Retina (tissue), 1 donor: ENCODE measurements at places on chromosomes 6 and 20.
A peak's percentile ranks its signal among the peaks of the same experiment; 100 is the strongest.

DNA sequence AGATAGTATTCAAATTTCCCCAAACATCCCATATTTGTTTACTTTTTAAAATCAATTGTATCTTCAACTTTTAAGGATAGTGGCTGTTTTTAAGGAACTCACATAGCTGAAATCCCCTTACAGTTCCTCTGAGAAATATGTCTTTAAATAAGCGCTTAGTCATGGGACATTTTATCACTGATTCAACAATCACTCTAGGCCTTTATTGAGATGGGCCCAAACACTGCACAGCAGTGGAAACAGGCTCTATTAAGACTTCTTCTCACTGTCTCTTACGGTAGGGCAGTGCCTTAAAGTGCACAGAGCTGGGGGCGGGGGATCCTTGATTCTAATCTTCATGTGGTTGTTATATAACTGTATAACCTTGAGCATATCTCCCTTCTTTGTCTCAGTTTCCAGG, 59.8 kb upstream of the RREB1 start:
- DNase-seq = no peak

DNA sequence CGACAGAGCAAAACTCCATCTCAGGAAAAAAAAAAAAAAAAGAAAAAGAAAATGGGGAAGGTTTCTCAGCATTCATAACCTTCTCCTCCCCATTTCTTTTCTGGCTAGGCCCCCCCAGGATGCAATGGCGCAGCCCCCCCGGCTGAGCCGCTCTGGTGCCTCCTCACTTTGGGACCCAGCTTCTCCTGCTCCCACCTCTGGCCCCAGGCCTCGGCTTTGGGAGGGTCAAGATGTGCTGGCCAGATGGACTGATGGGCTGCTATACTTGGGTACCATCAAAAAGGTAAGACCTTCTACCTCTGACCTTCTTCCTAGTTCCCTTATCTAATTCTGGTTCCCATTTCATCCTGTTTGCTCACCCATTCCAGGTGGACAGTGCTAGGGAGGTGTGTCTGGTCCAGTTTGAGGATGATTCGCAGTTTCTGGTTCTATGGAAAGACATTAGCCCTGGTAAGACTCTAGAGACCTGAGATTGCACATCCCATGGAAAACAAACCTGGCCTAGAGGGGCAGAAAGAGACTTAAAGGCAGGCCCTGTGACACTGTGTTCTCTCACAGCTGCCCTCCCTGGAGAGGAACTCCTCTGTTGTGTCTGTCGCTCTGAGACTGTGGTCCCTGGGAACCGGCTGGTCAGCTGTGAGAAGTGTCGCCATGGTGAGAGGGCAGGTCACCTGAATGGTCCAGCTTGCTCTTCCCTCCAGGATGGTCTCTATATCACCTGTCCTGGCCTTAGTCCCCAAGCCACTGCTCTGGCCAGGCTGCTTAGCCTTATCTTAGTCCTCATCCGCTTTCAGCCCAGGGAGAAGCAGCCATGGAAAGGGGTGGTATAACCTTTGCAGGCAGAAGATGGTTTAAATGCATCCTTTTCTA, 1.6 kb downstream of the PHF1 start:
- no peak for DNase-seq

GRCh38 chr6:140711019-140711613, 1336.7 kb upstream of the CITED2 start:
- no peak for DNase-seq

DNA sequence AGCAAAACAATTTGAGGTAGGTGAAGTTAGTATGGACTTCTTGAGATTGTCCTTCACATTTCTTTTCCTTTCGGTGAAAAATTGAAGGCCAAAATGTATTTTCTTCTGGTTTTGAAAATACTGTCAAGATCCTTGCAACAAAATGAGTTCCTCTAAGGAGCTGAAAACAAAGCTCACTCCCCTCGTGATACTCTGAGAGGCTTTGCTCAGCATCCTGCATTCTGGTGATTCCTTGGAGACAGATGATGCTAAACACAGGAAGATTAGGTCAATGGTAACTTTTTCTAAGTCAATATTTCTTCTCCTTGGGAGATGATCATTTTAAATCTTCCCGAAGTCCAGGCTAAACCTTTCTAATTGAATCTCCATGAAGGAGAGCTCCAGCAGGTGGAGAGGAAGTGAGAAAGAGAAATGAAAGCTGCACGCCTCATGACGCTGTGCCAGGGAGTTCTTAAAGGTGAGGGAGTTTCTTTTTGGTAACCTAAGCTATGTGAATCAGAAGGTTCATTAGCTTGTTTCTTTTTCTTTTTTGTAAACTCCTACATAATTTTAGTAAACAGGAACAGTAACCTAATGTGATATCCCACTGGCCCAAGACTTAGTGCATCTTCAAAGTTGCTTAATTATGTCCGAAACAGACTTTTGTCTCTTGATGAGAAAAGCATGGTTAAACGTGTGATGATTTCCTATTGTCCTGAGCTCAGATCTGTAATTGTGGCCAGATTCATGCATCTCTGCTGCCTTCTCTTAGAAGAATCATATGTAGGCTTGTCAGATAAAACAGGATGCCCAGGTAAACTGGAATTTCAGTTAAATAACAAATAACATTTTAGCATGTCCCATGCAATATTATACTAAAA, 15.0 kb downstream of the ESR1 start:
- DNase-seq = no peak

DNA sequence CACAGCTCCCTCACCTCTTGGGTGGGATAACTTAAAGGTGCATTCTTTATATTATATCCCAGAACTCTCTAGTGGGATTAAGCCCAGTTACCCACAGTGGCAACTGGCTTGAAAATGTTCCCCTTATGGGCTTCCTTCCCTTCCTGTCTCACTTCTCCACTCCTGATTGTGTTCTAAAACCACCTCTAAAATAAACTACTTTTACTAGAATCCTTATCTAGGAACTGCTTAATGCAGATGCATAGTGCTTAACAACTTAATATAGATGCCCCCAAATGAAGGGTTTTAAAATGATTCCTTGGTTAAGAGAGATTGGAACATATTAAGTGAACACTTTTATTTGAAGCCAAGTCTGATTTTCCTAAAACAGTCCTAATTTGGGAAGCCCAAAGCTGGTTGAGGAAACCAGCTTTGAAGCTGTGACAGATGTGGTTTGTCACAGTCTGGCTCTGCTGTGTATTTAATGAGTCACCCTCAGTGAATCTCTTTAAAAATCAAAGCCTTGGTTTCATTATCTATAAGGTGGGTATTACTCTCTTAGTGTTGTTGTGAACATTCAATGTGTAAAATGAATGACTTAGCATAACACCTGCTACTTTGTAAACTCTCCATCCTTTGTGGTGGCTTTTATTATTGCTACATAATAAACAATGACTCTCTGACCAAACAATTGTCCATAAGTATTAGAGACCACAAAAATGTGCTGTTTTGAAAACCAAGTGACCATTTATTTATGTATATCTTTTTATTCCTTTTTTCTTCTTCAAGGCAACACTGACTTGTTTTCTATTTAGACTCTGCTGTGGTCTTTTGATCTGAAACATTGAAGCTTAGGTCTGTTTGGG, 24.4 kb downstream of the PLCB1 start:
- DNase-seq = no peak

GRCh38 chr6:154986787-154987235, 8.3 kb upstream of the TIAM2 start:
- DNase-seq = no peak

- DNase-seq = no peak
Observed at GRCh38 chr6:29760328-29760727, 37.1 kb downstream of the HLA-F start.

- DNase-seq = no peak
Observed at GRCh38 chr6:30510419-30511168, 21.3 kb downstream of the HLA-E start.

GRCh38 chr6:53342217-53342616, 6.5 kb downstream of the ELOVL5 start:
- no peak for DNase-seq

DNA sequence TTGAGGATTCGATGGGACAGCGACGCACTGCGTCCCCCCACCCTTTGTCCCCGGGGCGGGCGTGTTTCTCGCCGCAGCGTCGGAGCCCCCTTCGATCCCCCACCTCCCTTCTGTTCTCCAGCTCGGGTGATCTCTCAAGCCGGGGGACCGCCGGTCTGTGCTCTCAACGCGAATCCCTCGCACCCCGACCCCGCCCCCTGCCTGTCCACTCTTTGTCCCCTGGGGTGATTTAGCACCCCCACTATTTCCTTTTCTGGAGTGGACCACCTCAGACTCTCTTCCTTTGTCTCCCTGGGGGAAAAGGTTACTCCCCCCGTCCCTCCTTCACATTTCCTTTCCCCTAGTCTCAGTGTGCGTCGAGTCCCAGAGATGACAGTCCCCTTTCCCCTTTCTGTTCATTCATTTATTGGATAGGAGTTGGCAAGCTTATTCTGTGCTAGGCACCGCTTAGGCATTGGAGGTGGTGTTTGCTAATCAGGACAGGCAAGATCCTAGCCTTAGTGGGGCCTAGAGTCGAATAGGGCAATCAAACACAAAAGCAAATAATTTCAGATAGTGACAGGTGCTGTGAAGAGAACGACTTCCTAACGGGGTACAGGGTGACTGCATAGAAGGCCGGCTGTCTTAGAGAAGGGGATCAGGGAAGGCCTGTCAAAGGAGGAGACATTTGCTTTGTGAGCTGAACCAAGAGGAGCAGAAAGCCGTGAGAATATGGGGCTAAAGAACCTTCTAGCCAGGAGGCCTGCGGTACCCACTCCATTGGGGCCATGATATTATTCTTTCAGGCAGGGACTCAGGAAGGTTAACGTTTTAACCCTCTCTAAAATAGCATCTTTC, 741 bp downstream of the PTPN1 start:
- DNase-seq = peak; percentile 50

GRCh38 chr20:61868466-61869090, 197.1 kb downstream of the TAF4 start:
- no peak for DNase-seq

GRCh38 chr6:35185971-35186370, 27.8 kb upstream of the SCUBE3 start:
- no peak for DNase-seq

- DNase-seq = no peak
Observed at GRCh38 chr6:158324136-158324535, 11.9 kb downstream of the TULP4 start.

DNA sequence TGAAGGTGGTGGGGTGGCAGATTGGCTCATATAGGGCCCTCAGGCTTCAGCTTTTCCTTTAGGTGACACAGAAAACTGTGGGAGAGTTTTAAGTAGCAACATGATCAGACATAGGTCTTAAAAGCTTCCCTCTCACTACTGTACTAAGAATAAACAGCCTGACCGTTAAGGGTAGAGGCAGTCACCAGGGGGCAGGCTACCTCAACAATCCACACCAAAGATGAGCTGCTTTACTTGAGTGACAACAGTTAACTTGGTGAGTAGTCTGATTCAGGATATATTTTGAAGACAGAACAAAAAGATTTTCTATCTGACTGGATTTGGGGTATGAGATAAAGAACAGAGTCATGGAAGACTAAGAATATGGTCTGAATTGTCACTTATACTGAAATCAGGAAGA, 193.1 kb upstream of the SHLD1 start:
- DNase-seq = peak; percentile 25

DNA sequence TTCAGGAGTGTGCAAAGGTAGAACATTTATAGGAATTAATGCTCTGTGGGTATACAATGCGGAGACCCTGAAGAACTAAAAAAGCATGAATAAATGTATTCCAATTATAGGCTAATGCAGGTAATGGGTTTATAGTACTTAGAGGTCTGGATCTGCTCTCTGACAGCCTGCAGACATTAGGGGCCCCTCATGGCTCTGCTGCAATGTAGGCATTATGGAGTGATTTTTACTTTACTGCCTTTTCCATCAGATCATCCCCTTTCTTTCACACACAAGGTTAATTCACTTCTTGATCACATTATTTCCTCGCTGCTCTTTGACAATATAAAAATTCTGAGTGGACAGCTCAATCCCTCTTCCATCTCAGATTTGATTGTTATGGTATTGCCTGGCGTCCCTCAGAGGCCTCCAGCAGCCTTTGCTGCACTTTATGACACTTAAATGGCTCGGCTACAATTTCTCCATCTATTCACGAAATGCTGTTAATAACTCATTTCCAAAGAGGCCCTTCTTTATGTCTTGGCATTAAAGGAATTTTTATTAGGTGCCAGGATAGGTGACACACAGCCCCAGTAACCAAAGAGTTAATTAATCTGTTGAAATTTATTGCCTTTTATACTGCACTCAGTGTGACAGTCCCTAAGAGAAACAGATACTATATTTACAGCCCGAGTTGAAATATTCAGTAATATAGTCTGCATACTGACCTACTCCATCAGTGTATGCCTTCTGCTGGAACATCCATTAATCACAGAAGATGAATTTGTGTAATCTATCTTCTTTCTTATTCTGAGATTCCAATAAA, 33.4 kb upstream of the SLC35B3 start:
- DNase-seq = no peak

DNA sequence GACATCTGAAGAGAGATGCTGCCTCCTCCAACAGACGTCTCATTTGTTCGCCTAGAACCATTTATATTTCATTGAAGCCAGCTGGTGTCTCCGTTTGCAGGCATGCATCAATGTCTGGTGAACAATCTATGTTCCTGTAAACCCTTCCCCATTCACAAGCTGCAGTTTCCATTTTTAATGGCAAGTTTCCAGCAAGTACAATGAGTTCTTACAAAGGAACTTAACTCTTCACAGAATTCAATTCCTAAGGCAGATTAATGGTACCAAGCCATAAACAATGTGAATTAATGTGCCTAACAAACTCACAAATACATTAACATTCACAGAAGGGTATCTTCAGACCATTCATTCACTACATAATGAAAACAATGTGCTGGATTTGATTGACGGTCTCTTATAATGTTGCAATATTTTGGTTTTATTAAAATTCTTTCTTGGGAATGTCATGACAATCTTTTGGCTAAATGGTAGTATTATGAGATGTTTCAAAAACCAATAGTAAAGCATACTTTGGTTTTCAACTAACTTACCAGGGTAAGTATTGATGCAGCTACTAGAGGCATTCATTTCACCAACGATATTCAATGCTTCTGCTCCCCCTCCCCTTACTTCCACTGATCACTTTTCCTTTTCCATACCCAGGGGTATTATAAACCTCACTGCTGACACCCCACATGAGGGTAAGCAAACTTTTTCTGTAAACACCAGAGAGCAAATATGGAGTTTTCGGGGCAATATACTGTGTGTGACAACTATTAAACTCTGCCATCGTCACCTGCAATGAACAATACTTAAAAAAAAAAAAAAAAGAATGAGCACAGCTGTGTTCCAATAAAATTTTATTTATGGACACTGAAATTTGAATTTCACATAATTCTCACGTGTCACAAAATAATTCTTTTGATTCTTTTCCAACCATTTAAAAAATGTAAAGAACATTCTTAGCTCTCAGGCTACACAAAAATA, 4.2 kb downstream of the AKIRIN2 start:
- peak; percentile 17 for DNase-seq
